ENCODE measurements at places on chromosomes 4 and X. TPM values are rescaled to one million over a fixed set of nuclear protein-coding genes. Genes with fewer than 3 reads are reported as not detected.

The NOX1 gene
- 0.13 TPM for polyA plus RNA-seq

The IL15 gene
- polyA plus RNA-seq = 0.22 TPM

The PAGE2B gene
- polyA plus RNA-seq = not detected

The CSN1S1 gene
- polyA plus RNA-seq = not detected

The ZNF630 gene
- 1.3 TPM for polyA plus RNA-seq

The SPP1 gene
- polyA plus RNA-seq = 21.8 TPM

The SMC1A gene
- 14.2 TPM for polyA plus RNA-seq

The CLDN22 gene
- polyA plus RNA-seq = 0.97 TPM

The MAGEA8 gene
- not detected for polyA plus RNA-seq

The GC gene
- polyA plus RNA-seq = not detected

The METTL14 gene
- 22.8 TPM for polyA plus RNA-seq

The ZNF732 gene
- polyA plus RNA-seq = not detected

The GK gene
- polyA plus RNA-seq = 6.0 TPM

The PCDH10 gene
- polyA plus RNA-seq = 6.8 TPM

The MAGEC2 gene
- polyA plus RNA-seq = not detected

The TKTL2 gene
- polyA plus RNA-seq = not detected

The ART3 gene
- 4.1 TPM for polyA plus RNA-seq

The RBM46 gene
- not detected for polyA plus RNA-seq

Data from Purkinje cell (primary cell).